ENCODE measurements at places on chromosomes 4 and X. TPM values are rescaled to one million over a fixed set of nuclear protein-coding genes. Genes with fewer than 3 reads are reported as not detected.

Gene ADGRG2
- total RNA-seq: 1.5 TPM

Gene KIT
- total RNA-seq: 26.2 TPM

Gene VCX
- total RNA-seq: not detected

Gene ARX
- total RNA-seq: not detected
